Fibroblast of gingiva (primary cell): ENCODE measurements at places on chromosomes 5 and 9.

DNA sequence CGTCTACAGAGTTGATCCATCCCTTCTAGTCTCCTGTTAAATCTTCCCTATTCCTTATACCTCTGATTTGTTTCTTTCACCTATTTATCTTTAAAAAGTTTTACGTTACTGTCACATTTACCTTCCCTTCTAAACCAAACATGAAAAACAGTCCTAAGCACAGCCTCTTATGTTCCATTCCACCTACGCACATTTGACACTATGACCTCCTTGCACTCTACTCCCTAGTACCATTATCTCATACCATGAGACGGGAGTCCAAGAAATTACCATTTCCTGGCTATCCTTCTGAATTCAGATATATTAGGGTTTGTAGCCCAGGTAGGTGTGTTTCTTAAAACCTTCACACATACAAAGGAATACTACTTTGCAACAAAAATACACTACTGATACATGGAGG, 25.1 kb downstream of the FNIP1 start:
- no peak for DNase-seq

DNA sequence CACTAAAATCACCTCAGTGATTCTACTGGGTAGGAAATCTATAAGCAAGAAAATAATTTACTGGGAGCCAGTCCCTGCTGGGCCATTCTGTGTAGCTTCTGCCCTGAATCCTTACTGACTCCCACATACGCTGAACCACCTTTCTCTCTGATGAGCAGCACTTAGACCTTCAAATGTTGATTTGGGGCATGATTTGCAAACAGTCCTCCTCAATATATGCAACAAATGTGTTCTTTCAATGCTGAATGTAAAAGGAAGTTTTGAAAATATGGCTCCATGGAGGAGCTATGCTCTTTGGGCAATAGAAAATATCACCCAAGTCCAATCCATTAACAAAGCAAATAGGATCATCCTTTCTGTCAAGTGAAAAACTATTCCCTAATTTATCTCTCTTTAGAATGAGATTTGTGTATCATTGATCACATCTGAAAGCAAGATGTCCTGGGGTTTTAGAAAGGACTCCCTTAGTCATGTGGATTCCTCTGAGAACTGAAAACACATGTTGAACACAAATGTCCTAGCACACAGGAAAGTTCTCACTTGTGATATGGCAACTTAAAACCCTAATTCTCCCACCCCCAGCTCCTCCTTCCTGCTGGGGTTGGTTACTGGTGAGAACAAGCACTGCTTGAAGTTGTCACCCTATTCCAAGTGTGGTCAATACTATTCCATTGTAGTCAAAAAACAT, 8.9 kb upstream of the CER1 start:
- DNase-seq = no peak

DNA sequence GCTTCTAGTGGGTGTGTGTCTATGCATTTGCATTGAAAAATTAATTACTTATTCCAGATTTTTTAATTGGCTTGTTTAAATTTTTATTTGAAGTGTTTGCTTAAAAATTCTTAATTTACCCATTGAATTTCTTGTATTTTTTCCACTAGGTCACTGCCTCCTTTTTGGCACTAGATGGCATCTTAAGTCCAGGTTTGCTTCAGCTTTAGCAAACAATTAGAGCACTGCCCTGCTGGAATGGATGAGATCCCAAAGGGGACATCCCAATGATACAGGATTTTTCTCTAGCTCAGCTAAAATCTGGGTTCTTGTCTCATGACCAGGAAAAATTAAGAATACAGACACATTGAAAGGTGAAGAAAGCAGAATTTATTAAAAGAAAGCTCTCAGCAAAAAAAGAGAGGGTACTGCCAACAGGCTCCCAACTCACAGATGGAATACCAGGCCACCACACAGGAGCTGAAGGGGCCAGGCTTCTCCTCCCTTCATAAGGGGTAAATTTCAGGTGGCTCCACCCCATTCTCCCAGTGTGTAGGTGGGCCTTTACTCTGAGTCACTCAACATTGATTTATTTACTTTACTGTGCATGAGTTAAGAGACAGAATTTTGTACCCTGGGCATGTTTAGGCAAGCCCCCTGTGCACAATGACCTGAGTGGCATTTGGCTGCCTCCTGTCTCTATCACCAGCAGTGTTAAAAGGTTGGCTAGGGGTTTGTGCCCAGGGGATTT, 532.4 kb downstream of the ANXA1 start:
- DNase-seq = peak; percentile 67

- DNase-seq = no peak
These were observed 2233.8 kb upstream of the C9orf72 start for GRCh38 chr9:29806937-29807618.

DNA sequence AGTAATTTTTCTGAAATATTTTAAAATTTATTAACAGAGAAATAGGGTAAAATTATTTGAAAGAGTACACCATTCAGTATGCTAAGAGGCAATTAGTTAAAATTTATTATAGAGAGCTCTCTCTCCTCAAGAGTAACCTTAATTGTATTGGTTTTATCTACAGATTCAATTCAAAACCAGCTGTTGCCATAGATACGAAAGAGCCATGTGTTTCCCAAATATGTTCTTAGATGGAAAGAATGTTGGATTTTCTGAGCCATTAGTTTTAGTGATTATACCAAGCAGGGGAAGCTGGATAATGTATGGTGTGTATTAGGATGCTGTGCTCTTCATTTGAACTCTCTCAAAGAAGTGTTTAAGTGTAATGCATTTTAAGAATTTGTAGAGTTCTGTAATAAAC, 27.8 kb downstream of the C7 start:
- no peak for DNase-seq

GRCh38 chr5:523441-524222, 617 bp downstream of the SLC9A3 start:
- no peak for DNase-seq

GRCh38 chr9:90165281-90165680, 477.3 kb downstream of the DIRAS2 start:
- no peak for DNase-seq

GRCh38 chr9:119020730-119021333, 348.4 kb downstream of the BRINP1 start:
- DNase-seq = no peak

- DNase-seq = no peak
These were observed 27.1 kb upstream of the HTR4 start for GRCh38 chr5:148681157-148682057.

GRCh38 chr5:132427281-132428146, 58.0 kb downstream of the SLC22A5 start:
- no peak for DNase-seq

DNA sequence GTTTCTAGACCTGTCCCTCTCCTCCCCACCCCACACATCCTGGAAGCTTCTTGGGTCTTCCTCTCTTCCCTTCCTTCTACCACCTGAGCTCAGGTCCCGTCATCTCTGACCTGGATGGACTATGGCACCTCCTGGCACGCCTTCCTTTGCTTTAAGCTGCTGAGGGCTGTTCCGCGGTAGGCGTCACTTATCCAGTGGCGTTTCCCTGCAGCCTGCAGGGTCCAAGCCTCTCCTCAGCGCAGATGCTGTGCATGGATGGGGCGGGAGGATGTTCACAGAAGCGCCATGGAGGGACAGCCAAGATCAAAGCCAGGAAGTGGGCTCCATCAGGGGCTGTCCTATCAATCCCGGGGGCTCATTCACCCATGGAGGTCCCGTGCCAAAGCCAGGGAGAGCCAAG, 23.8 kb upstream of the CNOT6 start:
- DNase-seq = no peak

DNA sequence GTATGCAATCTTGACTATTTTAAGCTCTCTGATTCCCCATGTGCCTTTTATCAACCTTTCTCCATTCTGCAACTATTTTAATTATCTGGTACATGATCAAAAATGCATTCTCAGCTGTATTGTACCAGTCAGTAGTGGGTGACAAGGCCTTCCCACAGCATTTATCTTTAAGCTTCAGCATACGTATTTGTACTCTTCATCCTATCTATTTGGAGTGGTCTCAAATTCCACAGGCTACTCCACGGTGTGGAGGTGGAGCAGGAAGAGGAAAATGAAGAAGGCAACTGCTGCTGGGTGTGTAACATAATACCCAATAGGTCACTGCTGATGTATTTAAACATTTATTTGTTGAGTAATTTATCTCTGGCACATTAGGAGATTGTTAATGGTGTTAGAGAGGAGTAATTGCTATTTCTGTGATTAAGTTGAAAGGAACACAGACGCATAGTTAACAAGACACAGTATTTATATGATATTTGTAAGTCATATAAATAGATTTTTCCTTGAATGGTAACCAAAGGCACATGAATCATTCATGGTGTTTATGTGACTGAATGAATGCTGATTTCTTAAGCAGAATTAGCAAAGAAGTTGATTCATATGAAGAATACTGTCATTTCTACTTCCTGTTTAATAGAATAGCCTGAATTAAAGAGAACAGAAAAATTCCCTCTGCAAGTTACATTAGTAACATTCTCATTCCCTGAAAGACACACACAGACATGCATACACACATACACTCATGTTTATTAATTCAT, 153.8 kb upstream of the NR3C1 start:
- peak; percentile 73 for DNase-seq

- no peak for DNase-seq
These were observed 53.6 kb downstream of the IRF1 start for GRCh38 chr5:132436936-132437335.

DNA sequence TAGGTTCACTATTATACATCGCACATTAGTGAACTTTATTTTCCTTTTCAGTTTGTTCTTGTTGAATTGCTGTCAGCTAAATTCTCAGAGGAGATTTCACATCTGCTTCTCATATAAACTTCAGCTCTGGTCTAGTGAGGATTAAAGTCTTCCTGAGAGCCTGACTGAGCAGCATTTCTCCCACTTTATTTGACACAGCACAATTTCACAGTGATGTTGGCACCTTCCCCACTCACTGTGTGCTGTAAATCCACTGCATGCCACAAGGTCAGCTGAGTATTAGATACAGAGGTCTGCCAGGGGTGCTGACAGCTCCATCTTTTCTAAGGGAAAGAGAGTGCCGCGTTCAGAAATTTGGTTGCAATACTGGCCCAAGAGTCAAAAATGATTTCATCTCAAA, 567.4 kb downstream of the PRR16 start:
- DNase-seq = peak; percentile 66

DNA sequence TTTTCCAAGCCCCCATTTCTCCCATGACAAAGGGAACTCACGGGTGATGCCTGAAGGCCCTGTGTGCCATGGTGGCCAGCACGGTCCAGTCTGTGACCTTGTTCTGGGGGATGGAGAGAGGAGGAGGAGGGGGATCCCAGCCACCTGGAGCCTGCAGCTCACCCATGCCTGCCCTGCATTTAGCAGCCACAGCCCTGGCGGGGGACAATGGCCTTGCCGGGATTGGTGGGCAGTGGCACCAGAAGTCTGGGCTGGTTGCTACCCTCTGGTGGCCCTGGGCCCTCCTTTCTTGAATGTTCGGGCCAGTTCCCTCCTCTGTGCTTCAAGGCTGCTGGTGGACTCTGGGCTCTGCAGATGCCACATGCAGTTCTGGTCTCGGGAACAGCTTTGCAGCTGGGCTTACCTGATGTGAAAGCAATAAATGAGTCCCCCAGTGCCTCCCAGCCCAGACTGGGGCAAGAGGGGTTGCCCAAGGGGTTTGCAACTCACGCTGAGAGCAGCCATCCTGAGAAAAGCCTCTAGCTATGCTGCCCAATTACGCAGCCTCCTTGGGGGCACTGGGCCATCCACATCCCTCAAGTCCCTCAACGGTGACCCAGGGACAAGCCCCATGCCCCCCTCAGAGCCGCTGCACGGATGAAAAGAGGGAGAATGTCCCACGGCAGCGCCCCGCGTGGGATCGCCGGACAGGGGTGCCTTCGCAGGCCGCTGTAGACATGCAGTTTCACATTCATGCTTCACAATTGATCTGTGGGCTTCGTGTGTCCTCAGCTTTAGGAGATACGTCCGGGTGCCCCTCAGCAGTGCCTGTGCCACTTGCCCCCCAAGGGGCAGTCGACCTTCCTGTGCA, 49.2 kb upstream of the FCN1 start:
- no peak for DNase-seq

DNA sequence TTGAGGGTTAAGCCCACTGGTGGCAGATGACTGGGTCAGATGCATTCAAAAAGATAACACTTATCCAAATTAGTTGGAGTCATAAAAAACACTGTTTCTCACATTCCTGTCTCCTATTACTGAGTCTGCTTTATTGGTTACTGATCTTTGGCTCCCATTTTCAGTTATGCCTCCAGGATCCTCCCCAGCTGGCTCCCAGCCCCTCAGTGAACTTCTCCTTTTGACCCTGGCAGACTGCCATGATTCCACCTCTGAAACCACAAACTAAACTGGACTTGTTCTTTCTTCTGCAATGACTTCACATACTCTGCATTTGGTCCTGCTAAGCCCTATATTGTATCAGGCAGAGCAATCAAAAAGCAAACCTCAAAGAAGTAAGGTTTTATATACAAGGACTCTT, 860.8 kb upstream of the DMAC1 start:
- DNase-seq = no peak

- peak; percentile 80 for DNase-seq
These were observed 82.7 kb downstream of the C9orf152 start for GRCh38 chr9:110125207-110125751.
